ENCODE measurements at places on chromosomes 3 and 15.

DNA sequence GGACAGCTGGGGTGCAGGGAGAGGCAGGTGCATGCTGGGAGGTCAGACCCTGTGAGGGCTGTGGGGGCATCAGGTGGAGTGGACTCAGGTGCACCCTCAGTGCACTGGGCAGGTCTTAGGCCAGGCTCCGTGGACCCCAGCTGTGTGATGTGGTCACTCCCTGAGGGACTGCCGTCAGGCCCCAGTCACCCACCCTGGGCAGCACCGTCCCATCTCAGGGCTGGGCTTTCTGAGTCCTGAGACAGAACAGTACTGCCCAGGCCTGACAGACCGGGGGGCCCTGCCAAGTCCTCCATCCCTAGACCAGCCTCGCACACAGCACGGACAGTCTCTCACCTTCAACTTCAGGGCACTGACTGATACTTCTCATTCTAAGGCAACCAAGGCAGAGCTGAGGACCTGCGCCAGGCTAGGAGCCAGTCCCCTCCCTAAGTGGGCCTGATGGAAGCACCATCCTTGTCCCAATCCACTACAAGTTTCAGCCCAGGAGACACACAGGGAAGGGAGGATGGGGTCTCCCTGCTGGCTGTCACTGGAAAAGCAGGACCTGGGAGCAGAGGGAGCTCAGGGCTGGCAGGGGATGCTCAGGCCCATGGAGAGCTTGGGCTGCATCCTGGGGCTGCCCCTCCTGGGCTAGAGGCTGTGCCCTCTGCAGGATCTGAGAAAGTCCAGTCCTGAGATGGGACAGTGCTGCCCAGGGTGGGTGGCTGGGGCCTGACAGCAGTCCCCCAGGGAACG, 86.3 kb downstream of the LMLN start:
- no peak for DNase-seq

DNA sequence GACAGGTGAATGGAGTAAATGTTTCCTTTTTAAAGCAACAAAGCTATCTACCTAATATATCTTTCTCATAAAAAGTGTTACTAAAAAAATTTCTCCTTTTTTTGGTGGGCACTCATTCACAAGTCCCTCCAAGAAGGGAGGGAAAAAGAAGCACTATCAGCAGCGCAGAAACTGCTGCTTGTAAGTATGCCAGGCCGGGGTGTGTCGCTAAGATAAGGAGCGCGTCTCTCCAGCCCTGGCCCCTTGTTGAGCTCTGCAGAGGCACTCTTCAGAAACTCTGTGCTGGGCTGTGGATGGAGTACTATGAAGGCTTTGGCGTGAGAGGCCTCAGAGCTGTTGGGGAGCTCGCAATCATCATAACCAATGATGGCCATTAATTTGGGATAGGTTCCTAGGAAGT, 49.1 kb downstream of the ZDHHC3 start:
- no peak for DNase-seq

GRCh38 chr3:107810171-107811071, 280.4 kb downstream of the CD47 start:
- DNase-seq, result no peak

DNA sequence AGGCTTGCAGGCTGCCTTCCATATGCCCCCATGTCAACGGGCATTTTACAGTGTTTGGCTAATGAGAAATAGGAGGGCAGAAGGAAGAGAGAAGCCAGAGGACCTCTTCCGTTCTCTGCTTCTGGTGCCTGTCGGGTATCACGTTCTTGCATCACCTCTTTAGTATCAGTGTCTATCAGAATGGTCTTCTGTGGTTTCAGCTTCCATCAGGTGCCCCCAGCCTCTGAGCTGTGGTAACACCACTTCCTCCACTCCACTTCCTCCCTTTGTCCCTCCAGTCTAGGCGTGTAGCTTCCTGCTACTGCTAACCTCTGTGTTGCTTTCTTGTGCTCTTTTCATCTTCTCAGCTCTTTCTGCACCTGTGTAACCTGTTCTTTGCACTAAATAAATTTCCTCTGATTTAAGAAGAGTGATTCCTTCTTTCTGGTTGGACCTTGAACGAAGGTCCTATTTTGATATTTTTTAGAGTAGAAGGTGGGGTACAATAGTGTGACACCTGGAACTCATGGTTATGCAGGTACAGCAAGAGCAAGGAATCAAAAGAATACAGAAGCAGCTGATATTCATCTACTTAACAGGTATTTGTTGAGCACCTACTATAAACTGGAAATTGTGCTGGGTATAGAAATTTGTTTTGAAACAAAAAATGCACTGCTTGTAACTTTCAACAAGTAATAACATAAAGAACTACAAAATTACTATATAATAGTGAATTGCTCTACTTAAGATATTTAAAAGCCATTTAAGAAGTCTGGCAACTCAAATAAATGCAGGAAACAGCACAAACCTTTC, 27.4 kb upstream of the FOXB1 start:
- DNase-seq, result peak; percentile 8

DNA sequence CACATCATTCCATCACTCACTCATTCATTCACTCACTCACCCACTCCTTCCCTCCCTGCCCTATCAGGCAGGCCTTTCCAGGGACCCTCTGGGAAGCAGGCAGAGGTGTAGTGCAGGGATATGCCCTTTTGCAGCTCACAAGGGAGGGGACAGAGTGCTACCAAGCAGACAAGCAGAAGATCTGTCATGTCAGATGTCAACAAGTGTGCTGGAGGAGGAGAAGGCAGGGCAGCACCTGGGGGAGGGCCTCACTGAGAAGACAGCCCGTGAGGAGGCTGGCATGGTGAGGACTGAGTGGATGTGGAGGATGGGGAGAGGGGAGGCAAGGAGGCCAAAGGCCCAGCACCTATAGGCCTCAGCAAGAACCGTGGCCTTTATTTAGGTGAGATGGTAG, 15.3 kb downstream of the ABTB1 start:
- DNase-seq, result no peak

GRCh38 chr3:8651418-8652323, 7.1 kb upstream of the SSUH2 start:
- DNase-seq, result no peak

DNA sequence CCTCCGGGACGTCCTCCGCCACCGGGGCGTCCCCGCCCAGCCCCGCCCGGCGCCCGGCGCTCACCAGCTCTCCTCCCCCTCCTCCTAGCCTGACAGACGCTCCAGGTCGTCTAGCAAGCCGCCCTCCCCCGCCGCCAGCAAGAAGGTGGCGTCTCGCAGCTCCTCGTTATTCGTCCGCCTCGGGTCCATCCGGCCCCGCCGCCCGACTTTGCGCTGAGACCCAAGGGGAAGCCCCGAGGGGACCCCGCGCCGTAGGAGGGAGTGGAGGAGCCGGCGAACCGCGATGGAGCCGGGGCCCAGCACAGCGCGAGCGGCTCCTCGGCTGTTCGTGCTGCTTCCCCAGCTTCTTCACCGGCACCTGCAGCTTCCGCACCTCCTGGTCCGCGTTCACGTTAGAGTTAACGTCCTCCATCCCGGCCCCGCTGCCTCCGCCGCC, 26.3 kb upstream of the MTHFS start:
- DNase-seq, result peak; percentile 47

DNA sequence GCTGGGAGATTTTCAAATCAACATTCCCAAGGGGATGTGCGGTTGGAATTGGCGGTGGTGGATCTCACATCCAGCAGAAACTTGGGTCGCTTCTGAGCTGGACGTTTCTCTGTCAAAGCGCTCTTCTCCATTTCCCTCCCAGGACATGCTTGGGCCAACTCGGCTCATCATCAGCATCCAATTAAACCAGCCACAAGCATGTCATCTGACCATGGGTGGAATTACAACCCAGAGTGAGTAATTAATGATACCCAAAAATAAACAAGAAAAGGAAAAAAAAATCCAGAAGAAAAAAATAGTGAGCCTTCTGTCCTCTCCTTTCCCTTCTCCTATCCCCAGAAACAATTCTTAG, 111.2 kb downstream of the XXYLT1 start:
- no peak for DNase-seq

- no peak for DNase-seq
Observed at GRCh38 chr3:29385046-29385830, 104.4 kb downstream of the RBMS3 start.

- no peak for DNase-seq
Observed at GRCh38 chr3:188185717-188186251, 31.8 kb downstream of the LPP start.

GRCh38 chr3:113166719-113167492, 44.5 kb upstream of the BOC start:
- DNase-seq, result no peak

DNA sequence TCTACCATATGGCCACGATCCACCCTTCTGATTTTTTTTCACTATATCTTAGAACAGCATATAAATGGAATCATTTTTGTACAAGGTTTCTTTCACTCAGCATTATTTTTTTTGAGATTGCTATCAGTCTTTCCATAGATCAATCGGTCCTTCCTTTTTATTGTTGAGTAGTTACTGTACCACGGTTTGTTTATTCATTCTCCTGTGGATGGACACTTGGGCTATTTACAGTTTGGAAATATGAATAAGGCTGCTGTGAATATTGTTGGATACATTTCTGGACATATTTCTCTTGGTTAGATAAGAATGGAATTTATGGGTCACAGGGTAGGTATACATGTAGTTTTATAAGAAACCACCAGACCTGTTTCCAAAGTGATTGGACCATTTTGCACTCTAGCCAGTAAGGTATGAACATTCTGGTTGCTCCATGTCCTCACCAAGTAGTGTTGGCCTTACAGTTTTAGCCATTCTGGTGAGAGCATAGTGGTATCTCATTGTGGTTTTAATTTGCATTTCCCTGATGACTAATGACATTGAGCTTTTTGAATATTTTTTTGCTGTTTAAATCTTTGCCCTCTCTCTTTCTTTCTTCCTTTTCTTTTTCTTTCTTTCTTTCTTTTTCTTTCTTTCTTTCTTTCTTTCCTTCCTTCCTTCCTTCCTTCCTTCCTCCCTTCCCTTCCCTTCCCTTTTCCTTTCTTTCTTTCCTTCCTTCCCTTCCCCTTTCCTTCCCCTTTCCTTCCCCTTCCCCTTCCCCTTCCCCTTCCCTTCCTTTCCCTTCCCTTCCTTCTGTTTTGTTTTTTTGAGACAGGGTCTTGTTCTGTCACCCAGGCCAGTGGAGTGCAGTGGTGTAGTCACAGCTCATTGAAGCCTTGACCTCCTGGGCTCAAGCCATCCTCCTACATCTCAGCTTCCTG, 49.2 kb downstream of the LRRK1 start:
- DNase-seq, result no peak

DNA sequence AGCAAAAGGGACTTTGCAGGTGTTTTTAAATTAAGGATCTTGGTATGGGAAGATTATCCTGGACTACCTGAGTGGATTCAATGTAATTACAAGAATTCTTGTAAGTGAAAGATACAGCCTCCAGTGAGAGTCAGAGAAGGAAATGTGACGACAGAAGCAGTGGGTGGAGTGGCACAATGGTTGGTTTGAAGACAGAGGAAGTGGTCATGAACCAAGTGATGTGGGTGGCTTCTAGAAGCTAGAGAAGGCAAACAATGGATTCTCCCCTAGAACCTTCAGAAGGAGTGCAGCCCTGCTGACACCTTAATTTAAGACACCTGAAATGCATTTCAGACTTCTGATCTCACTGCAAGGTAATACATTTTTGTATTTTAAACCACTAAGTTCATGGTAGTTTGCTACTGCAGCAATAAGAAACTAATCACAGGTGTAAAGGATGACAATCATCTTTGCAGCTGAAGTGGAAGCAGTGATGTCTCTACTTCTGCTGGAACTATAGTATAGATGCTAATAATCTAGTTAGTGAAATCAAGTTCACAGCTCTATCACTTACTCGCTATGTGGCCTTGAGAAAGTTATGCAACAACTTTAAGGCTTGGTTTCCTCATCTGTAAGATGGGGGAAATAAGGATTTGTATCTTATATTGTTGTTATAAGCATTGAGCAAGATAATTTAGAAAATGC, 403.4 kb upstream of the SUCLG2 start:
- DNase-seq, result peak; percentile 17

DNA sequence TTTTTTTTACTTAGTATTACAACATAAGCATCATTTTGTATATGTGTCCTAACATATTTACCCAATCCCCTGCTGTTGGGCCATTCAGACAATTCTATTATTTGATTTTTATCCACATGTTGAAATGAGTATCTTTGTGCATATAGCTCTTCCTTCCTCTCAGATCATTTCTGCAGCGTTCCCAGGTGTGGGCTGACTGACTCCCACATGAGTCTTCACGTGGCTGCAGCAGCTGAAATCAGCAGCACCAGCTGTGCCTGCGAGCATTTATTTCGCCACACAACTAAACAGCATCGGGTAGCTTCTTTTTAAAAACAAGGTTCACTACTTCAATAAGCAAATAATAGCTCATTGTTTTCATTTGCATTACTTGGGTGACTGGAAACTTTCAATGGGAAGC, 44.5 kb upstream of the PDE8A start:
- DNase-seq, result no peak

- no peak for DNase-seq
Observed at GRCh38 chr3:169199283-169199682, 464.2 kb downstream of the MECOM start.

DNA sequence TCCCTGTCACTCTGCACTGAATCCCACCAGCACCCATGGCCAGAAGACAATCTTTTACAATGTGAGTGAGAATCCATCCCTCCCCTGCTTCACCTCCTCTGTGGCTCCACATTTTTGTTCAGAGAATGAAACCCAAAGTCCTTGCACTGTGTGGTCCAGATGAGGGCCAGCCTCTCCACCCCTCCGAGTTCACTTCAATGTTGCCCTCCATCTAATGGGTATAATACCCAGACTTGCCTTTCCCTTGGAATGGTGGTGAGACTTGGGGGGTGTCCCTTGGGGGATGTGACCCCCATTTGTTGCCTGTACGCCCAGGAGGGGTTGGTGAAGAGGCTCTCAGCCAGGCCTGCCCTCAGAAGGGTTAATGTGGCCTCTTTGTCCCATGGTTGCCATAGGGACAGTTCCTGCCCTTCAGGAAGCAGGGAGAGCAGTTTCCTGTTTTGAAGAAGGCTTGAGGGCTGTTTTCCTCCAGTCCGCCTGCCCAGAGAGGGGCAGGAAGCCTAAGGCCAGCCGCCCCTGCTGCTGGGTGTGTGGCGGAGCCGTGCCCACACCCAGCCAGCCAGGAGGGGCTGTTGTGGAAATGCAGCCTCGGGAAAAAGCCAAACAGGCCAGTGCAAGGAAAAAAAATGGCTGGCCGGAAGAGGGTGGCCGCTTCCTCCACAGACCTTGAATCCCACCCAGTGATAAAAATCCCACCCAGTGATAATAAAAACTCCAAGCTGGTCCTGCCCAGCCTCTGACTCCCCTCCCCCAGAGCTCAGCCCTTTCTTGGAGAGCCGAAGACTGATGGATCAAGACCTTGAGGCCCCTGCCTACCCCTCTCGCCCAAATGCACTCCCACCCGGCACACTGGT, 14.6 kb upstream of the FGD5 start:
- no peak for DNase-seq

DNA sequence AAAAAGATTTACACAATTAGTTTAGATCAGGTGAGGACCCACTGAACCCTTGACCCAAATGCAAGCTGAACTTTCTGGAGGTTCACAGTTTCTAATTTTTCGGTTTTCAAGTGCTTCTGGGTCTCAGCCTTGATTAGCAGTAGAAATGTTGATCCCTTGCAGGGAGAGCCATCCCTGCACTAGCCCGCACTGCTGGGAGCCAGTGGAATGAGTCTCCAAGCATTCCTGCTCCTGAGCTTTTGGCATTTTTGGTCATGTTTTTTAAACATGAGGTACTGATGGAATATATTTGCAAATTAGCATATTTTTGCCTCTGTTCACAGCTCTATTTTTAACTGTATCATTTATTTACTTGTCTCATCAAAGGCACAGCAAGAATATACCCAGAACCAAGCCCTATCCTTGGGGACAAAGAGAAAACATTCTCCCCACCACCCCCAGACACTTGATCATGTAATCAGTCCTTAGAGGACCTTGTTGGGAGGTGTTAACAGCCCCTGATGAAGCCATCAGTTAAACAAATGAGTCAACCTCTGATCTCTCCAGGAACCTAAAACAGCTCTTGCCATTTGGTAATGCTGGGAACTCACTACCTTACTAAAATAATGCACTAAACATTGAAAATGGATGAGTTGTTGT, 119.0 kb upstream of the CTDSPL start:
- no peak for DNase-seq

Measured in activated CD8-positive, alpha-beta memory T cell treated with anti-CD3 and anti-CD28 coated beads for 1 hour (primary cell).